Forelimb muscle (tissue), 1 donor: ENCODE measurements at places on chromosomes 4 and X.

GRCh38 chrX:73765776-73766430 is 202.9 kb downstream of the CHIC1 start:
- DNase-seq = no peak

DNA sequence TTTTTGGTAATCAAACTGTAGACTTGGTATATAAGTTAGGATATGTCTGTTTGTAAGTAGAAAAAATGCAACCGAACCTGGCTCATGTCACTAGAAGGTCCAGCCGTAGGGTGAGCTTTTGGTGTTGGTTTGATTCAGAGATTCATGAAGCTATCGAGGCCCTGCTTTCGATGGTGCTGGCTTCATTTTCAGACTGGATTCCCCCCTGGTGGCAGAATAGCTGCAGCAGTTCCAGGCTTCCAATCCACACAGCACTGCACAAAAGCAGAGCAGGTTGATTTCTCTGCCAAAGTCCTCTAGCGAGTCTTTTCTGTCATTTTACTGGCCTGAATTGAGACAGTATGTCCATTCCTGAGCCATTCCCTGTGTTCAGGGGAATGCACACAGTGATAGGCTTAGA is 33.1 kb downstream of the PDK3 start:
- no peak for DNase-seq

DNA sequence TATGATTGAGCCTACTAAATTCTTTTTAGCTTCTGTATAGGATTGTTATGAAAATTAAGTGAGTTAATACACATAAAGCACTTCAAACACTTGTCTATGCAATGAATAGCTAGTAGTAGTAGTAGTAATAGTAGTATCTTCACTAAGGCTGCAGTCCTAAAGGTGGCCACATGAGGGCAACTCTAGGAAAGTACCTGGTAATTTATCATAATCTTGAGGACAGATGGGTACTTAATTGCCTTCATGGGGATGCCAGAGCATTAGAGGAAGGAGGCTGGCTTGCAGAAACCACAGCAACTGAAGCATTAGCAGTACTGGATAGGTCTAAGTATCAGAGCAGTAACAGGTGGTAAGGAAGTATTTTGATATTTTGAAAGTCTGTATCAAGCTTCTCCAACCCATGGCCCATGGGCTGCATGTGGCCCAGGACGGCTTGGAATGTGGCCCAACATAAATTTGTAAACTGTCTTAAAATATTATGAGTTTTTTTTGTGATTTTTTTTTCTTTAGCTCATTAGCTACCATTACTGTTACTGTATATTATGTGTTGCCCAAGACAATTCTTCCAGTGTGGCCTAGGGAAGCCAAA is 17.3 kb downstream of the NIPAL1 start:
- DNase-seq = no peak

- DNase-seq = no peak
These were observed 172.0 kb upstream of the NOCT start for GRCh38 chr4:138843616-138844015.

- DNase-seq = no peak
These were observed 37.2 kb upstream of the PPP2R2C start for GRCh38 chr4:6509587-6509986.

DNA sequence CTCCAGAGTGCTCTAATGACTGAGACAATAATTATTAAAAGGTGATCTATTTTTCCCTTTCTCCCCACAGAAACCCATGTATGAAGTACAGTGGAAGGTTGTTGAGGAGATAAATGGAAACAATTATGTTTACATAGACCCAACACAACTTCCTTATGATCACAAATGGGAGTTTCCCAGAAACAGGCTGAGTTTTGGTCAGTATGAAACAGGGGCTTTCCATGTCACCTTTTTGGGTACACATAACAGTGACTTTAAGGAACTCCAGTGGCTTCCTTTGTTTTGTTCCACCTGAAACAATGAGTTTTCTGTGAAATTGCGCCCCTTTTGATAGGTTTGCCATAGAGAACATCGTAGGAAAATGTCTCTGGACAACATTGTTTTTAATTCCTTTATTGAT is 69.6 kb downstream of the KIT start:
- no peak for DNase-seq

DNA sequence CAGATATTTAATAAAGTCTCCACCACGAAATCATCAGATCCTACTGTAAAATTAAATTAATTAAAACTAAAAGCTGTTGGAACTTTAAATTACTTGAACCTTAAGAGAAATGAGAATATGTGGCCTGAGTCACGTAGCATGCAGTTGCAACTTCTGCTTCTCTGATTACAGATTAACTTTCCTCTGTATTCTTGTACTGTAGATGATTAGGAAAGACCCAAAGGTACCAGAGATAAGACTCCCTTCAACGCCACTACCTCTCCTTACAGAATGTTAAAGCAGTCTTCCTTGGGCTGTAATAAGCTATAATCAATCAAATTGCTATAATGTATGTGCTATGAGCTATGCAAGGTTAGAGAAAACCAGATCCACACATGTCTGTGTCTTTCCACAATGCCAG is 47.9 kb downstream of the FAM13A start:
- no peak for DNase-seq

DNA sequence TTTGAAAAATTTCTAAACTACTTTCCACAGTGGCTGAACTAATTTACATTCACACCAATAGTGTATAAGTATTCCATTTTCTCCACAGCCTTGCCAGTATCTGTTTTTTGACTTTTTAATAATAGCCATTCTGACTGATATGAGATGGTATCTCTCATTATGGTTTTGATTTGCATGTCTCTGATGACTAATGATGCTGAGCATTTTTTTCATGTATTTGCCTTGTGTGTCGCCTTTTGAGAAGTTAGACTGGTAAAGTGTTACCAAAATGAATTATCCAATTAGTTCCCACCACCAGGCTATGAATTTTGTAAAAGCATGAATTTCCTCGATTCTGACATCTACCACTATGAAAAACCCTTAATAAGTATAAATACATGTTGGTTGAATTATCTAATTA is 242.2 kb upstream of the GK2 start:
- DNase-seq = no peak

DNA sequence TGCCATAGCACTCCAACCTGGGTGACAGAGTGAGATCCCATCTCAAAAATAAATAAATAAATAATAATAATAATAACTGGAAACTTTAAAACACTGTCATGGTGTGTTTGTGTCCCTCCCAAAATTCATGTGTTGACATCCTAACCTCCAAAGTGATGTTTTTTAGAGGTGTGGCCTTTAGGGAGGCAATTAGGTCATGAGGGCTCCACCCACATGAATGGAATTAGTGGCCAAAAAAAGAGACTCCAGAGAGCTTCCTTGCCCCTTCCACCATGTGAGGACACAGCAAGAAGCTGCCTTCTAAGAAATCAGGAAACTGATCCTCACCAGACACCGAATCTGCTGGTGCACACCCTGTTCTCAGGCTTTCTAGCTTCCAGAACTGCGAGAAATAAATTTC is 23.8 kb upstream of the RAPGEF2 start:
- DNase-seq = no peak

GRCh38 chr4:150938417-150938816 is 76.7 kb downstream of the LRBA start:
- DNase-seq = no peak

- no peak for DNase-seq
These were observed 14.5 kb downstream of the AFP start for GRCh38 chr4:73450398-73451004.

DNA sequence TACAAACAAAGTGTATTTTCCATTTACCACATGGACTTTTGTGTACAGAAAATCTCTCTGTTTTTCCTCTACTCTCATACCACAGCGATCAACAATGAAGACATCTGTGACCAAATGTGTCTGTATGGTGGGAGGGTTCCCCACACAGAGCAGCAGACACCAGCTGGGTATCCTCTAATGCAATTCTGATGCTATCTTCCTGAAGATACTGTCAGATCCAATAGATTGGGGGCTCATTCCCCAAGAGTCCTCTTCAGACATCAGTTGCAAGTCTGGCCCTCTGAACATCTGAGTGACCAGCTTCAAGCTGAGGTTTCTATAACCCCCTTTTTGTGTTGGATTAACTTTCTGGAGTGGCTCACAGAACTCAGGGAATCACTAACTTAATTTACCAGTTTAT is 659.4 kb downstream of the CCSER1 start:
- DNase-seq = no peak

DNA sequence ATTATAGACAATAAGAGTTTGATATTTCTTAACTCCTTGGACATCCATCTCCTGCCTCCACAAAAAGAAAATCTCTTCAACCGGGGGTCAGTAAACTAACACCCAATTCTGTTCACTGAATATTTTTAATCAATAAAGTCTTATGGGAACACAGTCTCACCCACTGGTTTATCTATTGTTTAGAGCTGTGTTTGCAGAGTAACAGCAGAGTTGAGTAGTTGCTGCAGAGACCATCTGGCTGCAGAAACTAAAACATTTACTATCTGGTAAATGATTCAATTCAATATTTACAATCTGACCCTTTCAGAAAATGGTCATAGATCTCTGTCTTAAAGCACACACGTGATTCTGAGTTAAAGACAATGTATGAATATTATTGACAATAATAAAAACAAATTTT is 94.0 kb downstream of the TMA16 start:
- DNase-seq = no peak

- no peak for DNase-seq
These were observed 54.9 kb upstream of the MAML3 start for GRCh38 chr4:140208921-140209320.

- no peak for DNase-seq
These were observed 245.3 kb downstream of the HS3ST1 start for GRCh38 chr4:11183356-11183740.
